ENCODE measurements at places on chromosomes 7 and 10.

DNA sequence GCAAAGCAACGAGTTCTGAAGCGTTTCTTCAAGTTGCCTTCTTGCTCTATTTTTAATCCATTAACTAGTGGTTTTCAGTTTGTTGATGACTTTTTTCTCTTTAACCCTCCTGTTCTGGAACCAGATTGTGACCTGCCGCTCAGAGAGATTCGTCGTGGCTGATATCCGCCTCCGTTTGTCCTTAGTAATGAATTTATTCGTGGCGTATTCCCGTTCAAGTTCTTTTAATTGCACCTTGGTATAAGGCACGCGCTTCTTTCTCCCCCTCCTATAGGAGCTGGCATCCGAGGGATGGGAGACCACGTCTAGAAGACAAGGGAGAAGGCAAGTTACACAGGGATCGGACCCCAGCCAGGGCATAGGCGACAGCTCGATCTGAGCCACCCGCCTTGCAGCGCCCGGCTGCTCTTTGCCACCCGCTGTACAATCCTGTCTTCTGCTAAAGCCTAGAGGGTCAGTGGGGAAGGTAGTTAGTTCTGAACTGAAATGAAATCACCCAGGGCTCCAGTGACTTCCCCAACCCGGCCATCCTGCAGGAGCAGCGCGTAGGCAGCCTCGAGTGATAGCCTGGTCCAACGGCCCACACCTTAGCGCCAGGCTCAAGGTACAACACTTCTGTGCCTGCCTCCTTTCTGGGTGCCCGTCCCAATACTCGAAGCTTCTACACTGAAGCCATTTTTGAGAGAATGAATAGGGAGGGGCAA is 1.6 kb downstream of the HOXA13 start:
- DNase-seq = no peak

GRCh38 chr10:103145860-103146466 is 47.1 kb downstream of the NT5C2 start:
- peak; percentile 46 for DNase-seq

GRCh38 chr7:24372961-24373955 is 89.3 kb downstream of the NPY start:
- no peak for DNase-seq

GRCh38 chr10:843703-844102 is 87.8 kb downstream of the LARP4B start:
- no peak for DNase-seq

- DNase-seq = no peak
Observed at GRCh38 chr10:89633484-89633883, 11.6 kb downstream of the PANK1 start.

- no peak for DNase-seq
Observed at GRCh38 chr7:2023877-2024566, 208.7 kb downstream of the MAD1L1 start.

- DNase-seq = no peak
Observed at GRCh38 chr10:49053998-49054692, 61.2 kb downstream of the VSTM4 start.

DNA sequence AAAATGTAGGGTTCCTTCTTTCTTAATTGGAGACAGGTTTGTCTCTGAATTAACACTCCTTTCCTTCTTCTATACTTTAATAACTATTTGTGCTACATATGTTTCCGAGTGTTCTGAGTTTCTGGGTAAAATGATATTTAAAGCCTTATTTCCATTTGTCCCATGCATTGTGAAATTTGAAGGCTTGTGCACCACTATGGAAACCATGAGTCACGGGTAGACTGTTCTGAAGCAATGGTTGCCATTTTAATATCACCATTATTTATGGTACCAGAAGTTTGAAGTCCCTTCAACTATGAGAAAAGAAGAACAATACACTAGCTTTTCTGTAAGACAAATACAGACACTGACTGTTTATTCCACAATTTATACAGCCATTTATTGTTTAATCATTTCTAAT is 44.7 kb upstream of the ZEB1 start:
- DNase-seq = no peak

DNA sequence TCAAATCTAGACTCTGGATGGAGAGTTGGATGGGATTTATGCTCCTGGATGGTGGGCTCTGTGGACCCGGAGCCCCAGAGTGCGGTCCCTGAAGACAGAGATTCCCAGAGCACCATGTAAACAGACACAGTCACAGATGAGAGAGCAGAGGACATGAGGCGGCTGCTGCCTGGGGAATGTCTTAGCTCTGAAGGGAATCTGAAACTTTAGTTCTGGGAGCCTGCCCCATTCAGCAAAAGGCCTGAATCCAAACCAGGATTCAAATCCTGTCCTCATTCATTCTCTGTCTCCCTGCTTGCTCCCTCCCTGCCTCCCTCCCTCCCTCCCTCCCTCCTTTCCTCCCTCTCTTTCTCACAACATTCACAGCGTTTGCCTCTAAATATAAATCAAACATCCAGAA is 49.5 kb upstream of the CALD1 start:
- no peak for DNase-seq

DNA sequence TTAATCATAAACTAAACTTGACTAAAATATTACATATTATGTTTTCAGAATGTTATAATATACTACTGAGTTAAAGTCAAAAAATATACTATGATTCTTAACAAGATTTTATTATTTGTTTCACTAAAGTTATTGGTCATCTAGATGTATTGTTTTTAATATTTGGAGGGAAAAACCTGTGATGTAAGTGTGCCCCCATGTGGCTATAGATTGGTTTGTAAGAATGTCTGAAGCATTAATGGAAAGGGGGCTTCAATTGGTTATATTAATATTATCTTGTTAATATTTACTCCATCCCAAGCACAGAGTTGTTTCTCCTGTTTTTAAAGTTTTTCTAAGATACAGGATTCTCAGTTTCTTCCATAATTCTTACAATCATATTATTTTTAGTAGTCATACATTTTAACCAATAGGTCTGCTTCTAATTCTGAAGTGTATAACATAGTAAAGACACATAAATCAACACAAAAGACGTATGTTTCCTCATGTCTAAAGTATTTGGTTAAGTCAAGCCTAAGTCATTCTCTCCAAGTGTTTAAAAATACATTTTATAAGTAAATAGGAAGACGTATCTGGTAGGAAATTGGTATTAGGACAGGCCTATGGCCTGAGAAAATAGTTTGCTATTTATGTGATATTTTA is 58.0 kb downstream of the GNAT3 start:
- peak; percentile 49 for DNase-seq

DNA sequence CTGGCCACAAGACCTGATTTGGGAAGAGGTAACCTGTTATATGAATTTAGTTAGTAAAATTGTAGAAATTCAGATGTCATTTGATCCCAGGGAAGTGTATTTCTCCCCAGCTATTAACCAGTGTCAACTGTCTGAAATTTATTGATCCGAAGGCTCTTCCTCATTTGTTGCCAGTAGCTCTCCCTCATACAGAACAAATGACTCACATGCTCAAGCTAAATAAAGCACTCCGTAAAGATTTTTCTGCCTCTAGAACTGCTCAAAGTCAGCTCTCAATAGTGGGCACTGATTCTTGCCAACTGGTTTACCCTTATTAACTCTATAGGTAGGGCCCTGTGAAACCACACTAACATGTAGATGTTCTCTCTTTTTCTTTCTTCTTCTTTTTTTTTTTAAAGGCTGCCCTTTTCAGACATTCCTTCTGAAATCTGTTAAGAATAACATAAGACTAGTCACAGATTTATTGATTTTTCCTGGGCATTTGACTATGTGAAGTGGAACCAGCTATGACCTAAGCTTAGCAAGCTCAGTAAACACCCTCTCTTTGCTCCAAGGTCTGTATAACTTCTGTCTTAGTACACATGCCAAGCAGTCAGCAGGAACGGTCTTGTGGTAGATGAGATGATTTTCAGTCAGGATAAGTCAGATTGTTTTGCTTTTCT is 21.8 kb downstream of the RPA3 start:
- no peak for DNase-seq

DNA sequence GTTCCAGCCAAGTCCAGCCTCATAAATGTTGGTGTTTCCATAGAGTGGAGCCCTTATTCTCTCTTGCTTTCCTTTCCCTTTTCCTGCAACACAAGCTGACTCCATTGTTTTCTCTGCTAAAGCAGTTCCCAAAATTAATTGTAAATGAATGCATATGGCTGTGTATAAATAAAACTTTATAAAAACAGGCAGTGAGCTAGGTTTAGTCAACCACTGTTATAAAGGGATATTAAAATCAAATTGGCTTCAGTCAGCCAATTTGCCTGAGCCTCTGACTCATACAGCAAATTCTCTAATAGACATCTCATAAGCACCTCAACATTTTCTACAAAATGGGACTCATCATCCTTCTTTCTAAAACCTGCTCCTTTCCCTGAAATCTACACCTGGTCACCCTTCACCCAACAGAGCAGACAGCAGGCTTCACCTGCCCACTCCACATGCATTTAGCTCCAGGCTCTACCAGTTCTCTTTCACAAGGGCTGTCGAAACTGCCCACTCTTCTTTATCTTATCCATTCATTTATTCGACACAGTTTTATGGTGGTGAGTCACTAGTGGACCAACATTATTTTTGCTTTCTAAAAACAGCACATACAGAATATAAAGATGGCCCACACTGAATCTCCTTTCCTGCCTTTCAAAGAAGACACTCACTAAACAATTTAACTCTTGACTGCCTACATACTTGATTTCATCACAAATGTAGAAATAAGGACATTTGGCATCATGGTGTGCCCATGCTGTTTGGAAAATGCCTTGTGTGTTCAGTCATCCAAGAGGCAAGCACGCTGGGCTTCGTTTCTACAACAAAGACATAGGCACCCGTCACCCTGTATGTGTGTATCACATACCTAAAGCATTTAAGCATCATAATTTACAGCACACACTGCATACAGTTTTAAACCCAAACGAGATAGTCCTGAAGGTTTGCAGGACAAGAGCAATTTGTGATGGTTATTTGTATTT is 74.6 kb upstream of the C7orf33 start:
- no peak for DNase-seq

GRCh38 chr7:78499971-78500370 is 701.4 kb downstream of the PHTF2 start:
- no peak for DNase-seq

DNA sequence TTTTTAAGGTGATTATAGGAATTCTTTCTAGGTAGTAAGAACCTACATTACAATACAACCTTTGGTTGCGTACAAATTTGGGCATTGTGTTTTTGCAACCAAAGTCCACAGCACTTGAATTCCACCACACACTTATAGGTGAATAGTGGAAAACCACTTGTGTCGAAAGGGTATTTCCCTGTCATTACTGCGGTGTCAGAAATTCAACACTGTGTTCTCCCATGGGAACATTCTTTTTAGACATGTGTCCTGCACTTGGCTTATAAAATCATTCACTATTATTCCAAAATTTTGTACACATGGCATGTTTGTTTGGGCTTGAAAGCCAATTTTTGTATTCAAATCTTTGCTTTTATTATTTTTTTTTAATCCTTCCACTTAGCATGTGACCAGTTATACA is 333.7 kb downstream of the PRPF18 start:
- DNase-seq = no peak

DNA sequence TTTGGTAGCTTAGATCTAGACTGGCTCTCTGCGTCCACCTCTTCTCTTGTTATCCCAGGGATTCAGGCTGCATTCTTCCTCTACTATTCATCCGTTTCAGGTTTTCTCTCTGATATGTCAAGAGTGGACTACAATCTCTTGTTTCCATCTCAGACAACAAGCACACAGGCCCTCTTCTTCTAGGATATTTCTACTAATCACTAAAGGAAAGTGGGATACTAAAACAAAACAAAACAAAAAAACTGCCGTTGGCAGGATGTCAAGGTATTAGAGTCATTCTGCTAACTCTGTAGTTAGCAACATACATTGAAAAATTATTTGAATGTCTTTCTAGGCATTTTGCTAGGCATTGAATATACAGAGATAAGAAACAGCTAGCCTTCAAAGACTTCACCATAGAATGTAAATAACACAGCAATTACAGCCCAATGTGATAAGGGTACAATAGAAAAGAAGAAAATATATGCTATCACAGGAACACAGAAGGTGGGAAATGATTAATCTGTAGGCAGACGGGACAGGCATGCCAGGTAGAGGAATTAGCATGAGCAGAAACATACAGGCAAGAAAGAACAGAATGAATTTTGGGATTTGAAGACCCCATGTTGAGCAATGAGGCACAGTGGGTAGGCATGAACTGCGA is 210.5 kb downstream of the CSTF2T start:
- DNase-seq = no peak

DNA sequence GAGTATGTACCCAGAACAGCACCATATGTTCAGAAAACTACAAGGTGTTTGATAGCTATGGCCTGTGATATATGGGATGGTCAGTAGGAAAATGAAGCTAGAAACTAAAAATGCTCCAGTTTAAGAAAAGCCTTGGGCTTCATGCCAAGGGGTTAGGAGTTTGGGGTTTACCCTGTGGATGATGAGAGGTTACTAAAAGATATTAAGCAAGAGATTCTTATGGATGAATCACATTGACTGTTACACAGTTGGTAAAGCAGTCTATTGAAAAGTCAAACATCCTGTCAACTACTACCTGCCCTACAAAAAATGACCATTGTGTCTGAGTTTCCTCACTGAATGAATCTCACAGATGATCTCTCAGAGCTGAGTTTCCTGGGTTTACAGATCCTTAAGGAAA is 166.2 kb upstream of the INHBA start:
- no peak for DNase-seq
